ENCODE measurements at places on chromosomes 12 and 14.

GRCh38 chr12:39332661-39333175, 110.2 kb downstream of the KIF21A start:
- no peak for DNase-seq

DNA sequence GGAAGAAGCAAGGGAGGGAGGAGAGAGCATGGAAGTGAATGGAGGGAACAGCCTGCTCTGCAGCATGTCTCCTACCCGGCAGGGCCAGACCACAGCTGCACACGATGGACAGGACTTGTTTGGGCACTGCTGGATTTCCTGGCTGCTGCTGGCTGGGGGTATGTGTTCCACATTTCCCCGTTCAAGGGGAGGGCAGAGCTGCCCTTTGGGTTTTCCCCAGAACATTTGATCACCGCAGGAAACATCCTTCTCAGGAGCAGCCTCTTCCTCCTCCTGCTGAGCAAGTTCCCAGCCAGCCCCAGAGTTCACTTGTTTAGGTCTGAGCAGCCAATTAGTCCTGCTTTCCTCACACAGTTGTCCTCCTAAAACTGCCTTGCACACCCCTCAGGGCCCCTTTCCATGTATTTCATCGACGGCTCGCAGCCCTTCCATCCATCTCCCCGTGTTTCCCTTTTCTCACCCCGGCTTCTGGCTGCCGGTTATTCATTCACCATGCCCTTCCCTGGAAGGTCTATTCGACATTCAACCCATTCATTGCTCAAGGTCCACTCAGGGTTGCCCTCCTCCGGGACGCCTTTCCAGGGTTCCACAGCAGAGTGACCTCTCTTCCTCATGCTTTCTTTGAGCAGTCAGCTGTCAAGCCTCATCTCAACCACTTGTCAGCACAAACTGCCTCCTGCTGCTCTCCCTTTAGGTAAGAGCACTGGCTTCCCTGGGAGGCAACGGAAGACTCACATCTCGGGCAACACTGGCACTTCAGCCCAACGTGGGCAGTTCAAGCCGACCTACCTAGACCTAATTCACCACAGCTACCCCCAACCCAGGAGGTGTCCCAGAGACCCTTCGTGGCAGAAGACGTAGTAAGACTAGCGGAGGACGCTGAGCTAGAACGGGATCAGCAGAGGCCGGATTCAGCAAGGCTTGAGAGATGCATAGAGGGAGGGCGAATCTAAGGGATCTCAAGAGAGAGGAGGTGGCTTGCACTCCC, 20.1 kb upstream of the ANO2 start:
- no peak for DNase-seq

DNA sequence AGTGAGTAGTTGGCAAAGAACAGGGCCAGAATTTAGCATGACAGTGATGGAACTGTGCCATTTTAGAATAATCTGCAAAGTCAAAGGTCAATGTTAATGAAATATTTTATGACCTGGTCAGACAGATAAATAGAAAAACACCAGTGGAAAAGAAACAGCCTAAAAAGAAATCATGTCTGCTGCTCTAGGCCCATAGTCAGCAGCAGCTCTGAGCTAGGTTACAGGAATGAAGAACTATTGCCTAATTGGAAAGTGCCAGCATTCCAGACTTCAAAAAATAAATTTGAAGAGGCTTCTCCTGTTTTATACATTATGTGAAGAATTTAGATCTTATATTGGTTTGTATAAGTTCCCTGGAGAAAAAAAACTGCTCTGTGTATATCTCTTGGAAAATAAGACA, 9.8 kb downstream of the NPC2 start:
- no peak for DNase-seq

- no peak for DNase-seq
Observed at GRCh38 chr14:40447017-40447416, 1014.8 kb upstream of the FBXO33 start.

- DNase-seq, result no peak
Observed at GRCh38 chr12:43216490-43216889, 335.5 kb downstream of the ADAMTS20 start.

GRCh38 chr12:3311491-3312103, 179.4 kb upstream of the PRMT8 start:
- no peak for DNase-seq

GRCh38 chr12:4643747-4644146, 5.1 kb downstream of the AKAP3 start:
- no peak for DNase-seq

DNA sequence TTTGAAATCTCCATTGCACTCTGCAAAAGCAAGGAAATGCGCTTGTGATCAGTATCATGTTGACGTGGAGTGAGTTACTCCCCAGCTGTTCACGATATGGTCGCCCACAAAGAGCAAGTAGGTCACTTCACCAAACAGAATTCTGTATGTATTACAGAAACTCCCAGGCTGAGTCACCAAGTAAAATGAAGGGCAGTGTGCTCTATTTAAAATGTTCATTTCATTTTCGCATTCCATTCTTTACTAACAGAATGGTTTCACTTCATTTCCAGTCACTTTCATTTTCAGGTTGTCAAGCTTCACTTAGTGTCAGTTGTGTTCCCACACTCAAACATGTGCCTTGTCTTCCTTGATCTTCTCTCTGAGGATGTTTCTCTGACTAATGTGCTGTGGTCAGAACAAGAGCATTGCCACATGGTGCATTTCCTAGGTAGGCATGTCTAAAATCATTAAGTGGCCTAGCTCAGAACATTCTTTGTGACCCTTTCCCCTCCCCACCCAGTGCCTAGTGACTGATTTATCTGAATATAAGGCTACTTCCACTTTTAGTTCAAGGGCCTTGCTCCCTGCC, 391.2 kb downstream of the RAD51B start:
- no peak for DNase-seq

GRCh38 chr12:14201291-14201690, 164.2 kb upstream of the ATF7IP start:
- DNase-seq, result no peak

DNA sequence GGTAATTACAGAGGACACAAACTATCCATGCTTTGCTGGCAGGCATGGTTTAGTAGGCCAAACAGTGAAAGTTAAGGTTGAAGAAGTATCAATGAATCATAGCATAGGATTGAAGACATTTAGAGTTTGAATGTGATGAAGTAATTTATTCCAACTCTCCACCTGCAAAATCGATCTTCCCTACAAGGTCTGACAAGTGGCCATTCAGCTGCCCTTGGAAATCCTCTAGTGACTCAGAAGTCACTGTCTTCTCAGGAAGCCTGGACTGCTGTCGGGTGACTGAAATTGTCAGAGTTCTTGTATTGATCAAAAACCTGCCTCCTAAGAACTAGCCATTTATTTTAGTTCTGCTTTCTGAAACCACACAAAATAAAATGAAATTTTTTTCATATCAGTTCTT, 17.7 kb upstream of the STXBP6 start:
- no peak for DNase-seq

- no peak for DNase-seq
Observed at GRCh38 chr12:118424884-118425283, 48.5 kb downstream of the SUDS3 start.

DNA sequence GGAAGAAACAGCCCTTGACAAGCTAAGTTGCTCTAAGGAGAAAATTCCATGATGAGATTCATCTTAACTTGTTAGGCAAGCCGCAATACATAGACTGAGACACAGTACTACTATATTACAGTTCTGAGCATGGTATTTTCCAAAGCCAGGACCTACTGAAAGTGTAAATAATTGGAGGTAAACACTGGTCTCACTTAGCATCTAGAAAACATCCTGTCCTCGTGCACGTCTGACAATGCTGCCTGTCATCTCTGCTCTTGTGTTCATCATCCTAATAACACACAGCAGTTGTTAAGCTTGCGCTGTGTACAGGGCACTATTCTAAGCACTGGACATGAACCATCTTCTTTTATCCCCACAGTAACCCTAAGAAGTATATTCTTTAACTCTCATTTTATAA, 64.2 kb downstream of the GNG2 start:
- DNase-seq, result no peak

DNA sequence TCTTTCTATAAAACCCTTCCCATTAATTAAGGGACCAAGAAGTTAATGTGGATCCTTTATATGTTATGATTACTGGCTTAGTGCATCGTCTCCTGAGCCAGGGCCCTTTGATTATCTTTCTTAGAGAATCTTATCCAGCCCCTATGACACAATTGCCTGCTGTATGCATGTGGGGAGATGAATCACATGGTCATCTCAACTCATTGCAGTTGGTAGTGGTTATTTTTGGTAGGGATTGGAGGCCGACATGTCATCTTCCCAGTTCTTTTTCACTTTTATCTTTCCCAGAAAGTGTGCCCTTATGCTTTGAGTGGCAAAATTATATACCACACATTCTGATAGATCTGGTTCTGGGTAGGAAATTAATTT, 26.0 kb downstream of the ZNF664 start:
- no peak for DNase-seq

DNA sequence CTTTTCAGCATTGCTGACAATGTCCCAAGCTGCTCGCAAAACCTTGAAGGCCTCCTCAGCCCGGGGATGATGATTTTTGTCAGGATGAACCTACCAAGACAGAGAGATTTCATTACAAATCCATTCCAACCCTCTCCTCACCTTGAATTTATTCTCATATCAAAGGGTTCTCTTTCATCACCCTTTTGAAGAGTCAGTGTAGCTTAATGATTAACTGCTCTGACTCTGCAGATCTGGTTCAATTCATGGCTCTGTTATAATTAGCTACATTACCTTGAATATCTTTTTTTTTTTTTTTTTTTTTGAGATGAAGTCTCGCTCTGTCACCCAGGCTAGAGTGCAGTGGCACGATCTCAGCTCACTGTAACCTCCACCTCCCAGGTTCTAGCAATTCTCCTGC, 5.6 kb downstream of the ORMDL2 start:
- DNase-seq, result no peak

DNA sequence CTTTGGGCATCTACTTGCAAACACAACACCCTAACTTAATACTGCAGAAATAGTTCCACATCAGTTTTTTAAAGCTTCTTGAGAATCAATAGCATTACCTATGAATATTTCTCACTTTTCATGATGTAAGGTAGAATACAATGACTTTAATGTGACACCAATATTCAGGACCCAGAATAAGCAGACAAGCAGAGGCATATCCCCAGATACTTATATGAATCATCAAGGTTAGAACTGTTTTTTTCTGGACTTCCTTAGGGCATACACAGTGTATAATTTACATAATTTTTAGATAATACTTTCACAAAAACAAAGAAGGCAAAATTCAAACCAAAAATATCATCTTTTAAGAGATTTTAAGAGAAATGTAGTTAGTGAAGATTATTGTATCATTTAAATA, 885.8 kb downstream of the FSCB start:
- no peak for DNase-seq

DNA sequence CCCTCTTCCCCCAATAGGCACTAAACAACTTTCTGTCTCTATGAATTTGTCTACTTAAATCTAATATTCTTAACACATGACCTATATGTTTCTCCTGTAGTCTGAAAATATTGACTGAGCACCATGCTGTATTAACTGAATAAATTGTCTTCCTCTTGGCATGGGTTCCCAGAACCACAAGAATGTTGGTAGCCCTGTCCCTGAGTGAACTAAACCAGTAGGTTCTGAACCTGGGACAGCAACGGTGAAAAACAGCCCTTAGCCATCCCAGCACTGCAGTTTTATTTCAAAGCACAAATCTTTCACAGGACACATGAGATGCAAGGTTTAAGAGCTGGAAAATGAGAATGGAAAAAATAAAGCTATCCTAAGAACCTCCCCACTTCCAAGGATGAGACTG, 20.4 kb upstream of the HSP90B1 start:
- no peak for DNase-seq

GRCh38 chr12:3863756-3864155, 9.4 kb downstream of the PARP11 start:
- no peak for DNase-seq

- no peak for DNase-seq
Observed at GRCh38 chr14:54681811-54682261, 114.9 kb downstream of the SAMD4A start.

All from activated CD4-positive, alpha-beta T cell treated with anti-CD3 and anti-CD28 coated beads for 1 hour (primary cell).